ENCODE measurements at places on chromosomes 16 and 17.
A peak's percentile ranks its signal among the peaks of the same experiment; 100 is the strongest.

GRCh38 chr17:73510981-73511718, 133.1 kb downstream of the SDK2 start:
- no peak for DNase-seq

- no peak for DNase-seq
Measured at GRCh38 chr16:58031016-58031800, 5.7 kb downstream of the MMP15 start.

- DNase-seq, result no peak
Measured at GRCh38 chr16:28918698-28919097, 6.3 kb downstream of the RABEP2 start.

GRCh38 chr16:87864331-87864989, 4.8 kb downstream of the SLC7A5 start:
- DNase-seq, result no peak

- DNase-seq, result no peak
Measured at GRCh38 chr17:79951361-79952264, 84.1 kb downstream of the TBC1D16 start.

- no peak for DNase-seq
Measured at GRCh38 chr16:50550866-50551641, 2.9 kb downstream of the NKD1 start.

DNA sequence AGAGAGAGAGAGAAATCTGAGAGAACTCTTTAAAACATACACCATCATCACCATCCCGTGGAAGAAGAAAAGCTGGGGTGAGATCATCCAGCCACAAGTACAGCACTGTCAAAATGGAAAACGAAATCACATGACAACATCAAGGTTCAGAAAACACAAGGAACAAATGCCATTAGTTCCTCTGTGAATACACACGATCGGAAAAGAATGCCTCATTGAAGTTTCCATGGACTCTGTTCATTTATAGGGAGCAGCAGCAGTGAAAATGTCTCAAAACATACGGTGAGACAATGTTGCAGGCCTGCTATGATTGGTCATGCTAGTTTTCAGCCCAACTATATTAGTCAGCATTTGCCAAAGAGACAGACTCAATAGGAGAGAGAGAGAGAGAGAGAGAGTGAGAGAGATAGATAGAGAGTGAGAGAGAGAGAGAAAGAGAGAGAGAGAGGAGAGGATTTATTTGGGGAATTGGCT, 4.4 kb downstream of the CFAP97D1 start:
- no peak for DNase-seq

DNA sequence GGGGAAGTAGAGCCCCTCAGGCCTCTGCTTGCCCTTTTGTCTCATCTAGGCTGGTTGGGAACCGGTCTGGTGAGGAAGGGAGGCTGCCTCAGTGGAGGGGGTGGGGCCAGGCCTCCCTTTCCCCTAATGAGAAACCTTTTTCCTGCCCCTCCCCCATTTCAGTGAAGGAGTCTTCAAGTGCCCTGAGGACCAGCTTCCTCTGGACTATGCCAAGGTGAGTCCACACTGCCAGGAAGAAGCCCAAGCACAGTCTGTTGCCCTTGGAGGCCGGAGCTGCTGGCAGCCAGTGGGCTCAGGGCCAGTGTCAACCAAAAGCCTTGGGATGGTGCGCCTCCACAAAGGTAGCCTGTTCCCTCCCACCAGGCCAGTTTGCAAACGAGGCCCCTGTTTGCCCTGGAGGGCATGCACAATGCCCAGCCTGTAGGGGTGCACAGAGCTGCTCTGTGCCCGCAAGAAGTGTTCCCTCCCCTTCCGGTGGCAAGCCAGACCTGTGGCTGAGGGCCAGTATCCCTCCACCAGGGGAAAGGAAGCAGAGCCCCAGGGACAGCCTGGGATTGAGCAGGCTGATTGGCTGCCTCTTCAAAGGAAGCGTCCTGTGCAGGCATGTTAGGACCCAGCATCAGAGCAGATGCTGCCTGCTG, 3.4 kb downstream of the TRAF4 start:
- no peak for DNase-seq

GRCh38 chr17:29177541-29177870, 2.7 kb downstream of the MYO18A start:
- no peak for DNase-seq

- DNase-seq, result no peak
Measured at GRCh38 chr17:58184308-58184985, 8.1 kb upstream of the EPX start.

- peak; percentile 38 for DNase-seq
Measured at GRCh38 chr17:10875430-10875851, 37.6 kb upstream of the PIRT start.

- no peak for DNase-seq
Measured at GRCh38 chr16:17951378-17951777, 385.2 kb downstream of the NPIPA8 start.

DNA sequence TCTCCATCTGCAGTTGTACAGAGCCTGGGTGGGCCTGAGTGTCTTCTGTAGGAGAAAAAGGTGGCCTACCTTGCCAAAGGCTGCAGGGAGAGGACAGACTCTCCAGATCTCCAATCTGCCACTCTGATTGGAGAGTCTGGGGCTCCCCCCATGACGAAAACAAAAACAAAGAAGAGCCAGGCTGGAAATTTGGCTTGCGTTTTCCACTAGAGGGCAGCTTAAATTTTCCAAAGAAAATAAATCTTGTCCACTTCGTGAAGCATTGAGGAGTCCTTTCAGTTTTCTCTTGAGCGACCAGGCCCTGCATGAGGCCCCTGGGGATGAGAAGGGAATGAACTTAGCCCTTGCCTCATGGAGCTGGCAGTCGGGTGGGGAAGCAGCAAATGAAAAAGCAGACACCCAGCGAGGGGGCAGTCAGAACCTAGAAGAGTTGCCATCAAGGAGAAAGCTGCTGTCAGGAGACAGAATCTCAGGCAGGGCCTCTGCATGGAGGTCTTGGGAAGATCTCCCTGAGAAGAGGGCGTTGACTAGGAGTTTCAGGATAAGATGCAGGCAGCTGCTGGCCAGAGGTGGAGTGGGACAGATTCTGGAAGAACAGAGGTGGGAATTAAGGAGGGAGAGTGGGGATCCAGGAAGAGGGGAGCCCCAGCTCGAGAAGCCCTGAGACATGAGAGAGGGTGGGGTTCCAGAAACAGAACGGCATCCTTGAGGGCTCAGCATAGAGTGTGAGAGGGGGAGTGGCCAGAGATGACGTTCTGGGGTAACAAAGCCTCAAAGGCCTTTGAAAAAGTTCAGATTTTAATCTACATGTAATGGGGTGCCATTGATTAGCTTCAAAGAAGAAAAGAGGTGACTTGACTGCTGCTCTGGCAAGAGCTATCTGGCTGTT, 8.4 kb upstream of the SHCBP1 start:
- no peak for DNase-seq

- DNase-seq, result no peak
Measured at GRCh38 chr17:73562896-73563295, 81.3 kb downstream of the SDK2 start.

GRCh38 chr17:52148969-52149351, 9.6 kb downstream of the CA10 start:
- no peak for DNase-seq

DNA sequence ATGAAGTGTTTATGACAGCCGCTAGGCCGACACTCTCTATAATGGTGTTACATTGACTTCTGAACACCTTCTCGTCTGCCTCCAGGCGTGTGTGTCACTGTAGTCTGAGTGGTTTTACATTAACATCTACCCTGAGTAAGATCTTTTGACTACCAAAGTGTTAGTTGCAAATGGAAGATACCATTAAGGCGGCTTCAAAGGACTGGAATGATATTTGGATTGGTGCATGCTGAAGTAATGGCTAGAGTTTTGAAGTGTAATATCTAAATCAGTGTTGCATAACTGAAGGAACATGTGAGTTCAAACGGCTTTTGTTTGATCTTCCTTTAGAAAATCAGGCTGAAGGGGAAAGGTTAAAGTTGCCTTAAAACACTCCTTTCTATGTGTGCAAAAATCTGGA, 52.2 kb downstream of the BCAS3 start:
- DNase-seq, result no peak

DNA sequence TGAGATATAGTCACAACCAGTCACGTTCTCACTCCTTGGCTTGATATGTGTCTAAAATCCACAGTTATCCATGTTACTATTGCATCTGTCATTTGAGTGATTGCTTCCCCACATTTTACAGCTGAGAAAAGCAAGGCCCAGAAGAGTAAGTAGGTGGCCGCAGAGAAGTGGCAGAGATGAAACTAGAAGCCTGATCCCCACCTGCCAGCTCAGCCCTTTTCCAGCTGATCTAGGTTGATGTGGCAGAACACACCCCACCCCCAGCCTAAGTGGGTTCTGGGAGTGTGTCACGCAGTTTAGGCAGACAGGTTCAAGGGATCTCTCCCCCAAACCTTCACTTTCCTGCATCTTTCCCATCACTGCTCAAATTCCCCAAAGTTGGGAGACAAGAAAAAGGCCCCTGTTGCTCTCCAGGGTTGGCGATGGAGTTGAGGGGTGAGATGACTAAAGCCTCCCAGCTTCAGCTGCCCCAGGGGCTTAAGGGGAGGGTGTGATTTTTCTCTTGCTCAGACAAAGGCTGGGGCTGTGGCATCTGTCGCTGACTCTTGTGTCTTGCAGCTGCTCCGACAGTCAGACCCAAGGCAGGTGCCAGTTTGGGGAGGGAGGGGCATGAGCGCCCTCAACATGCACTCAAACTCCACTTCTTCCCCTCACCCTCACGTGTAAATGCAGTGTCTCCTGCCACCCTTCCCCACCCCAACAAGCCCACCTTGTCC, 48.9 kb upstream of the LHX1 start:
- no peak for DNase-seq

DNA sequence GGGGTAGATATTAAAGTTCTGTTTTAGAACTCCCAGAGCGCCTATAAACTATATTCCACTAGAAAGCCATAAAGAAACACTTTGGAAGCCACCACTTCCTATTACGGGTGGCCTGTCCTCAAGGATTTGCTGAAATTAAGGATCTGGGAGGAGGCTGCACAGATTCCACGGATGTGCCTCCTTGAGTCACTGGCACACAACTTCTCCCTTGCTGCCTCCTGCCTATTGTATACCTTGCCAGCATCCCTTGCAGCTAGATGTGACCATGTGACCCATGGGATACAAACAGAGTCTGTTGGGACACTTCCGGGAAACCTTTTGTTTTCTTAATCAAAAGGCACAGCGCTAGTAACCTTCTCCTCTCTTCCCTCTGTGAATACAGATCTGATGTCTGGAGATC, 263.0 kb downstream of the C16orf95 start:
- no peak for DNase-seq

DNA sequence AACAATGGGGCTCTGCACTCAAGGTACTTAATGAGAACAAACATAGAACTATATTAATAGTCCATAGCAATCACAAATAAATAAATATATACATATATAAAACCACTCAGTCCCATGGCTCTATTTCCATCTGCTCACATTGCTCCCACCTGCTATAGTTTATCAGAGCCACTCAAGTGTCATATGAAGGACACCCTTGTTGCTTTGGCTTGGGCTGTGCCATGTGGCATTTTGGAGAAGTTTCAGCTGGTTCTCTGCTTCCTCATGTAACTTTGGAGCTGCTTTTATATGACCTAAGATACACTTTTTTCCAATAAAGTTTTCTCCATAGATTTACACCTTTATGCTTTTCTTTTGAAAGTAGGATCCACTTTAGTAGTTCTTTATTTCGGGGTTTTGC, 126.4 kb downstream of the KCNJ2 start:
- no peak for DNase-seq

DNA sequence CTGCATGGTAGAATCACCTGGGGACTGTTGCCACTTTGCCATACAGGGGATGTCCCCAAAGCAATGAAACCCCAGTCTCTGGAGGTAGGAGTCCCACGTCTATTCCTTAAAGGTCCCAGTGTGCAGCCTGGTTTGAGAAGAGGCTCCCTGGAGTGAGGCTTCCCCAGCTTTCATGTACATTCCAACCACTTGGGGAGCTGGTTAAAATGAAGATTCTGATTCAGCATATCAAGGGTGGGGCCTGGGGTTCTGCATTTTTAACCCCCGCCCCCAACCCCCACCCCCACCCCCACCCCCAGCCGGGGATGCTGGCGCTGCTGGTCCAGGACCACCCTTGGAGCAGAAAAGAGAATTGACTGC, 241.2 kb downstream of the FOXL1 start:
- DNase-seq, result no peak
